ENCODE measurements at places on chromosomes 2 and 18. TPM values are rescaled to one million over a fixed set of nuclear protein-coding genes. Genes with fewer than 3 reads are reported as not detected.

Gene AKAIN1
- not detected for polyA plus RNA-seq

Gene PLGLB1
- polyA plus RNA-seq = 1.4 TPM

DNA sequence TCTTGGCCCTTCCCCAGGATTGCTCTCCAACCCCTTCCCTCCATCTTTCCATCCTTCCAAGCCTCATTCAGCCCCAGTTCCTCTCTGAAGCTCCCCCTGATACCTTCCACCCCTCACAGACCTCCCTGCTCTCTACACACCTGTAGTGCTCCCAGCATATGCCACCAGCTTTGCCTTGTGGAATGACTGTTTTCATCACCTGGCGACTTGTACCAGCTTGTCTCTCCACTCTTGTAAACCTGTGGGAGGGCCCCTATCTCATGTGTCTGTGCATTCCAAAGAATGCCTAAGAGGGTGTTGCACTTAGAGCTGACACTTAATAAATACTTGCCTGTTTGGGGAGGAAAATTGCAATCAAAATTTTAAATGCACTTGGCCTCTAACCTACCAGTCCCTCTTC, 198.7 kb downstream of the BCL11A start:
- no peak for DNase-seq

DNA sequence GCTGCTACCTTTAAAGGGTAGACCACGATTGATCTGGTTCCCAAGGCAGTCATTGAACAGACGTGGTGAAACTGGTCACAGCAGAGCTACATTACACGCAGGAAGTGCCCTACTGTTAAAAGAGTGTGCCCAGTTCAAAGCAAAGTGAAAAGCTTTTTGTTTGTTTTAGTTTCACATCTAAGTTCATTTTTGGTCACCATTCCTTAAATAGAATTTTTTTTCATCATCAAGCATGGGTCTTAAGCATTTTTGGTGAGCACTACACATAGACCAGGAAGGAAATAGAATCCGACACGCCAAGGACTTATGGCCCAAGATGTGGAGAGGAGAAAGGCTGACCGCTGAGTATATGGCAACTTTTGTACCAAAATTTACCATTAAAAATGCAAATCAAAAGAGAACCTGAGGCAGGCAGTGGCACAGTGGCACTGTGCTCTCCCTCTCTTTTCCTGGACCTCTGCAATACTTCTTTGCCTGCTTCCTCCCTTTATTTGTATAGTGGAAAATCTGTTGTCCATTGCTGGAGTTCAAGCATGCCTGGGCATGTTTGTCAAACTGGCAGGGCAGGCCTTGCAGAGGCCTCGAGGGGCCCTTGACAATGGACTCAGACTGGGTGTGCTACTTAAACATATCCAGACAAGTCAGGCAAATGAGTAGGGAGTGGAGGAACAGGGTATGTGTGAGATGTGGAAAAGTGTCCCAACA, 42.6 kb upstream of the HNRNPA3 start:
- DNase-seq = no peak

Gene UGGT1
- polyA plus RNA-seq = 14.8 TPM

Gene CNRIP1
- polyA plus RNA-seq = 41.5 TPM

- no peak for DNase-seq
Observed at GRCh38 chr2:240888130-240888889, 7.6 kb downstream of the MAB21L4 start.

Gene NDUFAF7
- polyA plus RNA-seq = 16.4 TPM

- DNase-seq = peak; percentile 48
Observed at GRCh38 chr2:149490296-149490695, 97.3 kb downstream of the MMADHC start.

Gene CRYGD
- polyA plus RNA-seq = not detected

- peak; percentile 80 for DNase-seq
Observed at GRCh38 chr2:31558401-31559295, 22.1 kb downstream of the SRD5A2 start.

Gene FANCL
- polyA plus RNA-seq = 12.6 TPM

Gene FIGN
- 1.8 TPM for polyA plus RNA-seq

- DNase-seq = no peak
Observed at GRCh38 chr18:31791817-31792579, 31.3 kb upstream of the SLC25A52 start.

DNA sequence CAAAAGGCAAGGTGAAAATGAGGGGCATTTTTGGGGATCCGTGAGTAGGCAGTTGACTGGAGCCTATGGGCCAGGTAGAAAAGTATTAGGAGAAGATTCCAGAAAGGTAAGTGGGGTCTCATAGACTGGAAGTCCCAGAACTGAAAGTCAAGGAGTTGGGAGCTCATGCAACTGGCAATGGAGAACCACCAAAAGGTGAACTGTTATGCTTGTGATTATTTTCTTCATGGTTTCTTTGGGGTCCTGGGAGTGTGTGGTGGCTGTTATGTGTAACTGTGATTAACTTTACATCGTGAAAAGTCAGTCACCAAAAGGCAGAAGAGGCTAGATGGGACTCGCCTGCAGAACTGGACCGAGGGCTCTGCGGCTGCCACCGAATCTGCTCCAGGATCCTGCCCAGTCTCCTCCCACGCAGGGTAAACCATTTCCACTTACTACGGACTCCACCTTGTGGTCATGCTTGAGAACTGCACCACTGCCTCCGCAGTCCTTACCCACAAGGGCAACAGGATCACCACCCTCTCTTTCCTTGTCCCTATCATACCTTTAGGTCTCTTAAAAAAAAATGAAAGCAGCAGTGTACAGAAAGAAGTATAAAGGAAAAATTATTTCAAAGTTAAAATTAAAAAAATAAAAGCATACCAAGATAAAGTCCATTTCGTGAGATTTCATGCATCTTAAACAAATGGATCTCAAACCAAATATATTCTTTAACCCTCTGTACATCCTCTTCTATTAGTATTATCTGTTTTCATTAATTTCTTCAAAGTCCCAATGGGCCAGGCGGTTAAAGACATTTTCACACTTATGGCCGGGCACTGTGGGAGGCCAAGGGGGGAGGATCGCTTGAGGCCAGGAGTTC, 15.6 kb upstream of the CEP68 start:
- DNase-seq = peak; percentile 93

DNA sequence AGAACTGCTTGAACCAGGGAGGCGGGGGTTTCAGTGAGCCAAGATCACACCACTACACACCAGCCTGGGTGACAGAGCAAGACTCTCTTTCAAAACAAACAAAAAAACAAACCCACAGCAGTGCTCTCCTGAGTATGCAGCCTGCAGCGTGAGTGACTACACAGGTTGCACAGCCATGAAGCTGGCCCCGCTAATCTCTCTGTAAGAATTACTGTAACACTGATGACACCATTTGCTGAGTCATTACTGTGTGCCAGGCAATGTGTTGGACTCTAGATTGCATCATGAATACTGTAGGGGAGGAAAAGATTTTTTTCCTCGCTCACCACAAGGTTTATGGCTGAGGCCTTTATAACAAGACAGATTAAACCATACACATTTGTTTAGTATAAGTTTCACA, 118.6 kb upstream of the ATP8B1 start:
- peak; percentile 57 for DNase-seq

DNA sequence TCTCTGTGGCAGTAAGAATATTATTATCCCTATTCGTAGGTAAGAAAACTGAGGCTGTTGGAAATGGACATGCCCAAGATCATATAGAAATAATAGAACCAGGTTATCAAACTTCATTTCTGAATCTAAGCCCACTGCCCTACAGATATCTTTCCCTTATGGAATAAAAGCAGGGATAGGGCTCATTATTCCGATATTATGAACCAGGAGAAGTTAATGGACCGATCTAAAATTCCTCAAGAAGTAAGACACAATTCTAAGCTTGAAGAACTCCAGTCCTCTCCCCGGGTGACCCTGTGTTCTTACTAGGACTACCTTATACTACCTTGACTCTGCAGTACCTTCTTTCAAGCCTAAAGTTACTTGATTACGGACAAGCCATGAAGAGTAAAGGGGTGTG, 8.4 kb upstream of the MYCN start:
- no peak for DNase-seq

DNA sequence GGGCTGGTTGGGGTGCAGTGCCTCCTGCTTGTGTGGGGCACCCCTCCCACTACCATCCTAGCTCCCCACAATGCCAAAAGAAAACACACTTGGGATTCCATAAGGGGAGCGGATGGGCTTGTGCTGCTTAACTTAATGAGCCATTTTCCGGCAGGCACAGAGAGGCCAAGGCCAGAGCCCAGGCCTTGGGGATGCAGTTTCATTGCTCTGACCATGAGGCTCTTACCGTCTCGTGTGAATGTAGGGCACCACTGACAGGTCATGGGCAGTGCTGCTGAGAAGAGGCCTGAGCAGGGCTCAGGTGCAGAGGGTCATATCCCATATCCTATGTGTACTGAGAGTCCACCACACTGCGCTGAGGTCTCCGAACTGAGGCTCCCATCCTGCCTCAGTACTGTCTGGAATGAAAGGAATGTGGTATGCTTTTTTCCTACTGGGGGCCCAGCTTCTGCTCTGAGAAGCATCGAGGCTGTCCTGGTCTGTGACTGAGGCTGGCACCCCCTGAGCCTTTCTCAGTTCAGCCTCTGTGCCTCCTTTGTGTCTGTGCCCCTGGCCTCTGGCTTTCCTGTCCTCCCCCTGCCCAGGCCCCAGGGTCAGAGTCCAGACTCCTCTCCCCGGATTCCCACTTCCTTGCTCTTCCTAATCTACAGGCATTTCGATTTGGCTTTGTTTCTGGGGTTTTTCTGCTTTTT, 45.2 kb upstream of the MAPRE3 start:
- DNase-seq = no peak

GRCh38 chr2:163028807-163029206, 190.2 kb upstream of the KCNH7 start:
- DNase-seq = no peak

Gene TSN
- polyA plus RNA-seq = 74.6 TPM

Gene DNAJC27
- polyA plus RNA-seq = 2.9 TPM

Gene CLEC4F
- not detected for polyA plus RNA-seq

Gene CNDP1
- not detected for polyA plus RNA-seq

Gene GULP1
- 6.1 TPM for polyA plus RNA-seq

Gene ATP6V1B1
- 0.60 TPM for polyA plus RNA-seq

Gene SOWAHC
- 18.0 TPM for polyA plus RNA-seq

Gene ZNF514
- 5.6 TPM for polyA plus RNA-seq

DNA sequence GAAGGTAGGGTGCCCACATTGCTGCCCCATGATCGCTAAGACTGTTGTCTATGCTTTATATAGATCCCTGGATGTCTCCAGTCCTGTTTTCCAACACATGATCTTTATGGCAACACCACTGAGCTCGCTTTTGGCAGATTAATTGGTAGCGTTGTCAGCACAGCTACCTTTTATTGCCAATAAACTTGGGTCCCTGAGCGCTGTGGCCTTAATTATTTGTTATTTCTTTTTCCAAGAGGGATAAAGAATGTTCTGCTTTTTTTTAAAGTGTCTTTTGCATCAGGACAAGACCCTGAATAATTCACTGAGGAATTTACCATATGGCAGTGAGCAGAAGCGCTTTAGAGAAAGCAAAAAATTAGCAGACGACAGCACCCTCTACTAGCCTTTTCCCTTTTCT, 113.5 kb downstream of the COLEC12 start:
- no peak for DNase-seq

GRCh38 chr2:48339451-48339850, 190.5 kb upstream of the STON1 start:
- DNase-seq = peak; percentile 53

Gene LIMS3
- 7.6 TPM for polyA plus RNA-seq

DNA sequence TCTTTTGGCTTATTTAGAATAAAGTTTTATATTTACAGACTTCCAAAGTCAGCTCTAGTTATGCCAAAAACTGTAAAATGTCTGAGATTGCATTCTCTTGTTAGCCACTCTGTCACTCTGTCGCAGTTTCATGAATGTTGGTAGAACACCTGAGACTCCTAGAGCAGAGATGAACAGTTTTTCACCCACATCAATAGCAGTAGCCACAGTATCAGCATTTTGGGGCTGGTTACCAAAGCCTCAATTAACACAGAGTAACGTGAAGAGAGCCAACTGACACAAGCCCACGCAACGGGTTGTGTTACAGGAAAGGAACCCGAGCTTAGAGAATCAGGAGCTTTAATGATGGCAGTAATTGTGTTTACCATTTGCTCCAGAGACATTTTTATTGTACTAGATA, 443.0 kb upstream of the SLC39A10 start:
- DNase-seq = no peak

DNA sequence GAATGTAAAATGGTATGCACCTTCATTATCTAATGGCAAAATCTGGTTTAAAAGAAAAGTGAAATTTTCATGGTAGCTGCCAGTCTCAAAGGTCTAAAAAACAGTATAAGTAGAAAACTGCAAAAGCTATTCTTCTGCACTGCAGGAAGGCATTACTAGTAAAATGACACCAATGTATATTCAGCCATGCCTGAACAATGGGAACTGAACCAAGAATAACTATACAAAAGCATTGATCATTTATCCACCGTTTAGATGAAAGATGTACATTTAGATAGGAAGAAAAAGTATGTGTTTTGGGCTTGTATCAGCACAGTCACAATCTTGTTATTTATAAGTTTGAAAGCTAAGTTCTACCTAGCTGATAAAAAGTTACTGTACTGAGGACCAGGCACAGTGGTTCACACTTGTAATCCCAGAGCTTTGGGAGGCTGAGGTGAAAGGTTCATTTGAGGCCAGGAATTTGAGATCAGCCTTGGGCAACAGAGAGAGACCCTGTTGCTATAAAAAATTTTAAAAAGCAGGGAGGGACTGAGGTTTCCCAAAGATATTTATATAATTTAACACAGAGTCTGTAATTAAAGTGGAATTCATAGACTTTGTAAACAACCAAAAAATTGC, 163.1 kb upstream of the WDSUB1 start:
- no peak for DNase-seq

- DNase-seq = no peak
Observed at GRCh38 chr18:44737623-44738022, 56.9 kb downstream of the SETBP1 start.

Gene EIF2AK3
- polyA plus RNA-seq = 7.6 TPM

- no peak for DNase-seq
Observed at GRCh38 chr18:58338961-58339592, 289.8 kb downstream of the ALPK2 start.

Gene RNU2-63P
- not detected for polyA plus RNA-seq

DNA sequence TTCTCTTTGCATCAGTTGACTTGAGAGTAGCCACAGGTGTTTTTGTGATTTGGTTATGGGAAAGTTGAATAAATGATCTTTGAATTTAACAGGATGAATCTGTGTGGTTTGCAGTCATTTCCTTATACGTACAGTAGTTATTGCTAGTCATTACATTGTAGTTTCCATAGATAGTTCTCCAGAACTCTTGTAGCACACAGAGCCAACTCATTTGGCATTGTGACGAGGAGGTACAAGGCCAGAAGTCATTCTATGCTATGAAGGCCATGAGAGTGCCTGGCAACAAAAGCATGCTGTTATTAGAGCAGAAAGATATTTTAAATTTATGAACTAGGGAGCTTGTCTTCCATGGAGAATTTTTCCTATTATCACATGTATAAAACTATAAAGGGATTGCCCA, 973.0 kb upstream of the CHAC2 start:
- DNase-seq = no peak

Gene SLC19A3
- 0.71 TPM for polyA plus RNA-seq

DNA sequence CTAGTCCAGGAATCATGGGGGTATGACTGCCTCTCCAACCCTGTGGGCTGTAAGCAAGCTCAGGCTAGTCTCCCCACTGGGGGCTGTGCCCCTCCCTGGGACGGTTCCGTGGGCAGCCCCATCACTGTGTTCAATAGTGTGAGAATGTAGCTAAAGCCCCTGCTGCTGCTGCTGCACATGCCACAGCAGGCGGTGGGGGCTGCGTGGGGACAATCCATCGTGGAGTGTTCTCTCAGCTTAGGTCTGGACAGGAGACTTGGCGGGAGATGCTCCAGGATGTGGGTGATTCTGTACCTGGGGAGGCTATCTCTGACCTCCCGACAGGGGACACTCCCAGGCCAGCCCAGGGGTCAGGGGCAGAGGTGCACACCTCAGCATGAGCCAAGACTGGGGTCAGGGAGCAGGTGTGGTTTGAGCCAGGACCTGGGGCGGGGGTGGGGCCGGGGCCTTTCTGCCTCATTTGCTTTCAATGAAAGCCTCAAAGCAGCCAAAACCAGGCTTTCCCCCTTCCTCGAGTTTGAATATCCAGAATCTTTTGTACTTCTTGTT, 10.2 kb downstream of the PKDCC start:
- no peak for DNase-seq
